Femur (tissue), 1 donor: ENCODE measurements at places on chromosomes 7 and 10.

GRCh38 chr7:117597755-117598154 is 117.9 kb downstream of the CFTR start:
- no peak for DNase-seq

DNA sequence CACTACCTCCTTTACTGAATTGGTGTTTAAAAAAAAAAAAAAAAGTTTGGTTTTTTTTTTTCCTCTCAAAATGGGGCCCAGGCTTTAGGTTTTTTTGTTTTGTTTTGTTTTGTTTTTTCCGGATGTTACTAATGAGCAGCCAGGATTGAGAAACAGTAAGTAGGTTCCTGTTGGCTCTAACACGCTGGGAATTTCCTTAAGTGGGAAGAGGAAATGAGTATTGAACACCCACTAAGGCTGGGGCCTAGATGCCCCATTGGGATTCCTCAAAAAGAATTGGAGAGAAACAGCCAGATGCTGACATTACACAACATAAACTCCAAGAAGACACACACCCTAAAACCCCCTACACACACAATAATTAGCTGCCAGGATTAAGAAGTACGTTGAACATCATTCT is 102.2 kb upstream of the NANOS1 start:
- DNase-seq: no peak

DNA sequence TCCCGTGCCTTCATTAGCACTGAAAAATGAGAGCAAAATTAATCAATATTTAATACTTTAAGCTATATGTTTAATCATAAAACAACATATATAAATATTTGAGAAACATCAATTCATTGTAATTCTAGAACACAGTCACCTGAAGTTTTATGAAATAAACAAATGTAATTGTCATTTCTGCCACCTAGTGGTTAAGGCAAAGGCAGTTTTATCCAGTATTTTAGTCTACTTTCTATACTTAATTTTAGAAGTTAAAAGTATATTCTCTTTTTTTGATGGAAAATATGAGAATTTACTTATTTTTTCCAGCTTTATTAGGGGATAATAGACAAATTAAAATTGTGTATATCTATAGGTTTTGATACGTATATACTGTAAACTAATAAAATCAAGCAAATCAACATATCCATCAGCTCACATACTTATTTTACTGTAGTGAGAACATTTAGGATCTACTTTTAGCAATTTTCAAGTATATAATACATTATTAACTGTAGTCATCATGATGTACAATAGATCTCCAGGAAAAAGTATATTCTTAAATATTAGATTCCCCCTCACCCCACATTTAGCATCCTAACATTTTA is 16.9 kb downstream of the PCGF6 start:
- DNase-seq: no peak

DNA sequence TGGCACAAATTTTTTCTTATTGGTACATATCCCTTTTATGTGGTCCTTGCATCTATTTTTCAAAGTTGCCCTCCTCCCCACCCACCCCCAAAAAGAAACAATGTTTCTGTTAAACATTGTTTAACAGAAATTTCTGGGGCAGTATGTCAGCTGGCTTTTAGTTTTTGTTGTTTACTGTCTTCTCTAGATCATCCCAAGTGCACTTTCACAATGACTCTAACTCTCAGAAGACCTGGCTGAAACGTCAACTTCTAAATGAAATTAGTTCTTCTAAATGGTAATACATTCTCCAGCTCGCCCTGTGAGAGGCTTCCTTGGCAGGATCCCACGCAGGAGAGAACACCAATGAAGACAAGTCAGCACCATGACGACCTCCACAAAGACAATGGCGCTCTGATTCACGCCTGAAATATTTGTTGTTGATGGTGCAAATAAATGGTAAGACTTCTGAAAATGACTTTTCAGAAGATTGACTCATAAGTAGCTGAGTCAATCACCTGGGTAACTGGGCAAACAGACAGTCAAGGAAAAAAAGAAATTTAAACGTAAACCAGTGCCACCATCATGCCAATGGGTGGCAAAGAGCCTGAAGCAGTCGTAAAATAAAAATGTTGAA is 293.7 kb downstream of the FZD1 start:
- DNase-seq: no peak

DNA sequence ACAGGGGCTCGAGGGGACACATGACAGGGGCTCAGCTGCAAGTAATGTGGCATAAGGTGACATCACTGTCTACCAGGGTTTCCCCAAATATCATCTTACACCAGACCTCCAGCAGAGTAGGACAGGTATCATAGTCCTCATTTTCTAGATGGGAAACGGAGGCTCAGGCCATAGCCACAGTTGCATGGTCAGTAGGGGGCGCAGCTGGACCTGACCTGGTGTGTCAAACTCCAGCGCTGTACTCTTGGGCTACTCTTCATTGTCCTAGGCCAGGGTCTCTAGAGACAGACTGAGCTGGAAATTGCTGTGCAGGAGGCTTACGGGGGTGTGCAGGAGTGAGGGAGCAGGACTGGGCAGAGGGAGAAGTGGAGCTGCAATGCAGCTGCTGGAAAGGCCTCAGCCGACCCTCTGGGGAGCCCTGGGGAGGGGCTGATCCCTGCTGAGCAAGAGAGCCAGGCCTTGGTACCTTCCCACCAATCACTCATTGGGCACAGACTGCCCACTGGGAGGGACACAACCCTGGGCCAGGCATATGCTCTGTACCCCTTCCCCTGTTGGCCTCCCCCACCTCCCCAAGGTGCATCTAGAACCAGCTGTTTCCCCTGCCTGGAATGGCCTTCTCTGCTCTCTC is 89.9 kb downstream of the CDH23 start:
- DNase-seq: no peak

DNA sequence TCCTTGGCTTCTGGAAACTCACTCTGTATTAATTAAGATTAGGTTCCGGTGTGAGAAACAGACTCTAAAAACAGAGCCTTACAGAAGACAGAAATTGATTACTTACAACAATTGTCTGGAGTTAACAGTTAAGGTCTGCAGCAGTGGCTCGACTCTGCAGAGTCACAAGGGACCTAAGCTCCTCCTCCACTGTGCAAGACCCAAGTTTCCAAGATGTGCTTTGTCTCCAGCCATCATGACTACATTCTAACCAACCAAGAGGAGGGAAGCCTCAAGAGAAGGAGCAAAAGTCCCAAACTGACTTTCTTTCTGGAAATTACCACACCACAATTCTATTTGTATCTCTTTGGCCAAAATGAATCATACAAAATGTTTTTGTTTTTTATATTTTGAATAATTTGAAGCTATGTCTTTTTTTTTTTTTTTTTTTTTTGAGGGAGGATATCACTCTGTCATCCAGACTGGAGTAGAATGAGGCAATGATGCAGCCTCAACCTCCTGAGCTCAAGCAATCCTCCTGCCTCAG is 14.2 kb upstream of the ODAD2 start:
- no peak for DNase-seq

DNA sequence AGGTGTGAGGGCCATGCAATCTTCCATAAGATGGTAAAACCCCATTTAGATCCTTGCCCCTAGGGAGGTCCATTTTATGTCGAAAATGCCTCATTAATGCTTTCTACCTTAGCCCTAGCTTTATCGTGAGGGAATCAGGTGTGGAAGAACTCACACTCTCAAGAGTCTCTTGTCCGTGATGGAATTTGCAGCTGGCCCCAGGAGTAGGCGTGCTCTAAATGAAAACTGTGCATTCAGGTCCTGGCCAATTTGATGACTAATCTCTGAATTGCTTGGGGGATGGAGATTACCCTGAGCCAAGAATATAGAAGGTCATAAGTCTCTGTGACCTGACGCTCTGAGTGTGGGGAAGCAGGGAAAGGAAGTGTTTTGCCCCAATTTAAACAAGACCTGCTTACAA is 6.6 kb downstream of the C10orf90 start:
- DNase-seq: peak; percentile 60
